ENCODE measurements at places on chromosomes 3 and 15. TPM values are rescaled to one million over a fixed set of nuclear protein-coding genes. Genes with fewer than 3 reads are reported as not detected.
A peak's percentile ranks its signal among the peaks of the same experiment; 100 is the strongest.

The SLC35G2 gene
- total RNA-seq, result 1.8 TPM

The GNAT1 gene
- total RNA-seq, result not detected

The GCNT3 gene
- 0.18 TPM for total RNA-seq

The GOLGA8T gene
- not detected for total RNA-seq

The GOLGA6D gene
- not detected for total RNA-seq

The CISH gene
- 1.6 TPM for total RNA-seq

The CPNE9 gene
- total RNA-seq, result 0.07 TPM

The WDR72 gene
- 5.9 TPM for total RNA-seq

The FAM174B gene
- 14.2 TPM for total RNA-seq

The TMC3 gene
- total RNA-seq, result not detected

The TRIM59 gene
- 25.3 TPM for total RNA-seq

DNA sequence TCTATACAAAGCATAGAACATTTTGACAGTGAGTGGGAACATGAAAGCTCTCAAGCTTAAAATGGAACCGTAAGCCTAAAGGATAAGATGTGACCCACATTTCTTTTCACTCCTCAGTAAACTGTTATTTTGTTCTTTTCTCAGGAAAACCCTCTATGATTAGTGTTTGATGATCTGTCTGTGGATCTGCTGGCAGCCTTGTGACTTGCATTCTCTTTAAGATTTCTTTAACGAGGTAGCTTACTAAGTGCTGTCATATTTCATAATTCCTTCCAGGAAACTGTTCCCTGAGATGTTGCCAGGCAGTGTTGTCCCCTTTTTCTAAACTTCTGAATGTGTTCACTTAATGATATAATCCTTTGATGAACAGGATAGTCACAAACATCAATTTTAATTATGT lies 167.6 kb downstream of the PYDC2 start:
- DNase-seq, result no peak
- no peaks in the 10 kb centered on the region for H3K36me3 ChIP-seq
- no peaks in the 10 kb centered on the region for H3K4me1 ChIP-seq
- H3K4me3 ChIP-seq, result no peak overlapping the region
- H3K27me3 ChIP-seq, result peaks cover 48% of the 10 kb centered on the region
- H3K27ac ChIP-seq, result no peak overlapping the region

GRCh38 chr3:55947406-55947805 lies 460.3 kb upstream of the WNT5A start:
- H3K27me3 ChIP-seq, result peaks cover 45% of the 10 kb centered on the region
- no peak overlapping the region for H3K4me3 ChIP-seq
- H3K27ac ChIP-seq, result no peak overlapping the region
- no peak for DNase-seq
- no peaks in the 10 kb centered on the region for H3K4me1 ChIP-seq
- H3K36me3 ChIP-seq, result no peaks in the 10 kb centered on the region

DNA sequence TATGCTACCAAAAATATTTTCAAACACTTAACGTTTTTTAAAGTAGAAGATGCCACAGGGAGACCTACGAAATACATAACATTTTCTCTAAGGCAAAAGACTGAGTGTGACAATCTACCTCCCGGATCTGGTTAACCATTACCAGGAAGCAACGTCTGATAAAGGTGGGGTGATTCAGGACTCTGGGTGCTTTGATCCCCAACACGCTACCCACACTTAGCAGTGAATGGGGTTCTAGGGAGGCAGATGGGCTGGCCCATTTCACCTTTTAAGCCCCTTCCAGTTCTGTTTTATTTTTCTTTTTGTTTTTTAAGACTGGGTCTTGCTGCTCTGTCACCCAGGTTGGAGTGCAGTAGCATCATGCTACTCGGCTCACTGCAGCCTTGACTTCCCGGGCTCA lies 39.5 kb downstream of the EIF4E3 start:
- H3K36me3 ChIP-seq, result no peaks in the 10 kb centered on the region
- no peak for DNase-seq
- peaks cover 32% of the 10 kb centered on the region for H3K4me1 ChIP-seq
- no peaks in the 10 kb centered on the region for H3K27me3 ChIP-seq
- H3K27ac ChIP-seq, result no peak overlapping the region

- no peak for DNase-seq
- H3K27me3 ChIP-seq, result no peaks in the 10 kb centered on the region
- no peak overlapping the region for H3K4me3 ChIP-seq
- no peak overlapping the region for H3K27ac ChIP-seq
- no peaks in the 10 kb centered on the region for H3K4me1 ChIP-seq
Measured at GRCh38 chr3:72171946-72172345, 387.0 kb upstream of the PROK2 start.

- no peak for DNase-seq
- H3K4me3 ChIP-seq, result no peak overlapping the region
- no peak overlapping the region for H3K27ac ChIP-seq
- H3K36me3 ChIP-seq, result no peaks in the 10 kb centered on the region
Measured at GRCh38 chr3:23785097-23785645, 20.6 kb upstream of the UBE2E1 start.

DNA sequence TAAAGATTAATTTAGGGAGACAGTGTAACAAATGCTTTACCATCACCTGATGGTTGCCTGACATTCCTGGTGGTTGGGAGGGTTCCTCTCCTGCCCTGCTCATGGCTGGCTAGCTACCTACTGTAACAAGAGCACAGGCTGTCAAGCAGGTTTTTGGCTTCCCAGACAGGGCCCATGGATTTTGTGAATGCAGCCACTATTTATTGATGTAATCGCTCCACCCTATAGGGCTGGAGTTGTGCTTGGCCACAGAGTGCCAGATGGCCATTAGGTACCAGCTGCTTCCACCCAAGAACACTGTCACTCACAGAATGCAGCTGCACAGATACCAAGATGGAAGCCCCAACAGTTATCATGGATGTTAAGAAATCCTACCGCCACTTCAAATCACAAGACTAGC lies 31.0 kb upstream of the KLHL25 start:
- H3K27ac ChIP-seq, result no peak overlapping the region
- H3K4me1 ChIP-seq, result no peaks in the 10 kb centered on the region
- peak; percentile 24 for DNase-seq
- no peaks in the 10 kb centered on the region for H3K36me3 ChIP-seq
- no peak overlapping the region for H3K4me3 ChIP-seq

GRCh38 chr3:175356899-175357324 lies 497.8 kb downstream of the NAALADL2 start:
- peak; percentile 8 for DNase-seq
- no peak overlapping the region for H3K4me3 ChIP-seq
- no peaks in the 10 kb centered on the region for H3K36me3 ChIP-seq
- no peak overlapping the region for H3K27ac ChIP-seq
- H3K4me1 ChIP-seq, result peaks cover 9% of the 10 kb centered on the region
- no peaks in the 10 kb centered on the region for H3K27me3 ChIP-seq

GRCh38 chr3:129281726-129282125 lies 3.1 kb downstream of the HMCES start:
- H3K27me3 ChIP-seq, result no peaks in the 10 kb centered on the region
- DNase-seq, result no peak
- H3K4me3 ChIP-seq, result no peak overlapping the region
- H3K36me3 ChIP-seq, result no peaks in the 10 kb centered on the region
- peaks cover 25% of the 10 kb centered on the region for H3K4me1 ChIP-seq
- H3K27ac ChIP-seq, result peak overlapping the region; percentile 61

DNA sequence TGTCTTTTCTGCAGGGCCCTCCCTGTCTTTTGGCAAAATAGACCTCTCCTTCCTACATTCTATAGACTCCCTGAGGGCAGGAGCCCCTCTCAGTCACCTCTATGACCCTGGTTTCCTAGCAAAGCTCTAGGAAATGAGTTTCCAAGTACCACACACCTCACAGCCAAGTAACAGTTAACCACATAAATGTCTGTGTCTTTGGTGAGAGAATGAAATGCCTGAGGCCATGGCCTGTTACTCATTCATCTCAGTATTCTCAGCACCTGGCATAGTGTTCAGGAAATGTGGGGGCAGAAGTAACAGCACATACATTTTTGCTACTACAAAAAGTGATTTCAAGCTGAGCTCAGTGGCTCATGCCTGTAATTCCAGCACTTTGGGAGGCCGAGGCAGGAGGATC lies 21.0 kb downstream of the RFT1 start:
- no peak overlapping the region for H3K4me3 ChIP-seq
- DNase-seq, result peak; percentile 93
- H3K36me3 ChIP-seq, result peaks cover 15% of the 10 kb centered on the region
- peak overlapping the region; percentile 56 for H3K27ac ChIP-seq
- H3K4me1 ChIP-seq, result peaks cover 36% of the 10 kb centered on the region

DNA sequence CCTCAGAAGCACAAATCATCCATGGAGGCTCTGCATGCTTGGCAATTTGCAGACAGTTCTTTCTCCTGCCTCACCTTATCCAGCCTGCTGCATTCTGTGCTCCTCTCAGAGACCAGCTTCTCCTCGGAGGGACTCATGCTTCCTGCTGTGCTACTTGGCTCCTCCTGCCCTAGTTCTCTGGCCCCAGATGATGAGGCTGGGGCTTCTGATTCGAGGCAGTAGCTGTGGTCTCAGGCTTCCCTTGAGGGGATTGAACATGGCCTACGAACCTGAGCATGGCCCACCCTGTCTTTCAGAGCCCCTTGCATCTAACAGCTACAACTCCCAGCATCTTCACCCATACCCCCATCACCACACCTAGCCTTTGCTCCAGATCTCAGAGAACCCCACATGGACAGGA lies 6.7 kb downstream of the VIPR1 start:
- H3K27ac ChIP-seq, result no peak overlapping the region
- no peaks in the 10 kb centered on the region for H3K27me3 ChIP-seq
- no peaks in the 10 kb centered on the region for H3K36me3 ChIP-seq

GRCh38 chr15:66172324-66172980 lies 81.1 kb downstream of the MEGF11 start:
- no peak for DNase-seq
- H3K4me3 ChIP-seq, result no peak overlapping the region
- H3K4me1 ChIP-seq, result no peaks in the 10 kb centered on the region
- H3K27ac ChIP-seq, result no peak overlapping the region
- H3K36me3 ChIP-seq, result no peaks in the 10 kb centered on the region
- H3K27me3 ChIP-seq, result peaks cover 61% of the 10 kb centered on the region

- H3K36me3 ChIP-seq, result no peaks in the 10 kb centered on the region
- H3K27me3 ChIP-seq, result no peaks in the 10 kb centered on the region
- peaks cover 13% of the 10 kb centered on the region for H3K4me1 ChIP-seq
- no peak for DNase-seq
Measured at GRCh38 chr3:157285141-157285540, 125.2 kb upstream of the CCNL1 start.

- H3K36me3 ChIP-seq, result no peaks in the 10 kb centered on the region
- no peak overlapping the region for H3K4me3 ChIP-seq
- H3K27ac ChIP-seq, result no peak overlapping the region
- peak; percentile 10 for DNase-seq
- peaks cover 9% of the 10 kb centered on the region for H3K27me3 ChIP-seq
Measured at GRCh38 chr3:152556731-152557254, 278.1 kb upstream of the P2RY1 start.

- peaks cover 7% of the 10 kb centered on the region for H3K27me3 ChIP-seq
- DNase-seq, result no peak
- H3K36me3 ChIP-seq, result no peaks in the 10 kb centered on the region
- no peaks in the 10 kb centered on the region for H3K4me1 ChIP-seq
- H3K4me3 ChIP-seq, result no peak overlapping the region
- no peak overlapping the region for H3K27ac ChIP-seq
Measured at GRCh38 chr15:93458597-93458996, 369.6 kb upstream of the RGMA start.

DNA sequence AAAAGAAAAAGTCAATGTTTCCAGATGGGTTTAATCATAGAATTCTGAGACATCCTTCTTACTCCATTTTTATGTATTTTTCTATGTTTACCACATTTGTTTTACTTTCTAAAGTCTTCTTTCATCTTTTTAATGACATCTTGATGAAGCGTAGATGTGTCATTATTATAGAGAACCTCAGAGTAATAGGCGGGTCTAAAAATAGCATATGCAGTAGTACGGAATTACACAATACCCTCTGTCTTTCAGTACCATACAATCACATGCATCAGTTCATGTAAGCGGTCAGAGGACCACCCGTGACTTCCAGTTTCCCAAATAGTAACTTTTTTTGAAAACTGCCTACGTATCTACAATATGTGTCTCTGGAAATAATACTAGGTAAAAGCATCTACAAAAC lies 224.0 kb downstream of the PLOD2 start:
- H3K36me3 ChIP-seq, result no peaks in the 10 kb centered on the region
- no peaks in the 10 kb centered on the region for H3K27me3 ChIP-seq
- no peak overlapping the region for H3K4me3 ChIP-seq

DNA sequence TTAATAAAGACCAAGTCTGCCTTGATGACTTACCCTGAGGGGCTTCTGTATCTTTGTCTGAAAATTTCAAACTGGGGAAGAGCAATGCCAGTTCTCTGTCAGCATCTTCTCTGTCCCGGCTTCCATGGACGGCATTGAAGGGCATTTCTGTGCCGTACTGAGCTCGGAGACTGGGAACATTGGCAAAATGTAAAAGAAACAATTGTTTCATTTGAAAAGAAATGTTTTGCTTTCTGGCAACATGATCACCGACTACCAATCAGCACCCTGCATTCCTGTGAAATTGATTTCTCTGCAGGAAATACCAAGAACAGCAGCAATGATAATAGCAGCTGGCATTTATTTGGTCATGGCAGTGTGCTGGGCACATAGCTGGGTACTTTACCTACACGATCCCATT lies 26.2 kb downstream of the NME9 start:
- no peak for DNase-seq
- no peak overlapping the region for H3K4me3 ChIP-seq
- H3K27me3 ChIP-seq, result no peaks in the 10 kb centered on the region
- H3K36me3 ChIP-seq, result no peaks in the 10 kb centered on the region
- no peaks in the 10 kb centered on the region for H3K4me1 ChIP-seq
- H3K27ac ChIP-seq, result no peak overlapping the region

DNA sequence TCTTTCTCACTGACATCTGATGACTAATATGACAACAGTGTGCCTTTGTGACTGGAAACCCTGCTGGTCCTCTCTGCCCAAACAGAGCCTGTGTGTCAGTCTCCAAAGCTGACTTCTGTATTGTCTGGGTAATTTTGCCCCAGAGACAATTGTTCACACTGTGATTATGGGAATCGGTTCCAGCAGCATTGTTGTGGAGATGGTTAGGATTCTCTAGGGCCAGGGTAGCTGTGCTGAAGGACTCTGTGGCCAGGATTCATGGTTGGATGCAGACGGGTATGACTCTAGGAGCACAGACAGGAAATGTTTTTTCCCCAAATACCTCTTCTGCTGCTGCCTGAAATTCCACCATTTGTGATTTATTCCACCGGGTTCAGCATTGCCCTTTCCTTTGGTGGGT lies 57.5 kb upstream of the ITGA11 start:
- H3K36me3 ChIP-seq, result no peaks in the 10 kb centered on the region
- H3K27me3 ChIP-seq, result peaks cover 28% of the 10 kb centered on the region
- no peak overlapping the region for H3K4me3 ChIP-seq
- no peak overlapping the region for H3K27ac ChIP-seq
- no peak for DNase-seq

- peaks cover 5% of the 10 kb centered on the region for H3K36me3 ChIP-seq
- no peak overlapping the region for H3K4me3 ChIP-seq
- H3K27me3 ChIP-seq, result no peaks in the 10 kb centered on the region
- peaks cover 3% of the 10 kb centered on the region for H3K4me1 ChIP-seq
Measured at GRCh38 chr3:14150491-14151230, 25.8 kb downstream of the TMEM43 start.

GRCh38 chr15:72534523-72534922 lies 60.4 kb downstream of the ARIH1 start:
- no peak for DNase-seq
- peaks cover 12% of the 10 kb centered on the region for H3K36me3 ChIP-seq
- no peaks in the 10 kb centered on the region for H3K27me3 ChIP-seq
- H3K4me1 ChIP-seq, result no peaks in the 10 kb centered on the region
